ENCODE measurements at places on chromosomes 6 and 20. TPM values are rescaled to one million over a fixed set of nuclear protein-coding genes. Genes with fewer than 3 reads are reported as not detected.

RCAN2 gene
- total RNA-seq = 1.00 TPM

PBOV1 gene
- total RNA-seq = not detected

KCNK17 gene
- total RNA-seq = 0.12 TPM

HLA-DMA gene
- total RNA-seq = 16.2 TPM

ZNF217 gene
- 30.4 TPM for total RNA-seq

LRRC73 gene
- total RNA-seq = 0.20 TPM

DNA sequence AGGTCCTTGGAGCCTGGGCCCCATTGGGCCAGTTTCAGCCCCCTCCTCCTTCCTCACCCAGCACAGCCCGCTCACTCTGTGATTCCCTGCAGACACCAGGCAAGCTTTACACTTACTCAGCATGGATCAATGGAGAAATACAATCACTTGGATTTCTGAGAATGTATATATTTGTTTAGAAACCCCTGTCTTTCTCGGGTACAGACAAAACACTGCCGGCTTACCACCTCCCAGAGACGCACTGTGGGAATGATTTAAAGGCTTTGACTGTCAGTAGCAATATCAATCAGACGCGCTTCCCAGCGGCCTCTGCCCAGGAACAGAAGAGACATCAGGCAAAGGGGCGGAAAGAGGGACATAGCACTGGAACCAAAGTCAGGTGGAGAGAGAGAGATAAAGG, 186.5 kb downstream of the MAFB start:
- no peak for ATAC-seq

GRCh38 chr6:168338777-168339176, 19.2 kb upstream of the DACT2 start:
- ATAC-seq = no peak

DNA sequence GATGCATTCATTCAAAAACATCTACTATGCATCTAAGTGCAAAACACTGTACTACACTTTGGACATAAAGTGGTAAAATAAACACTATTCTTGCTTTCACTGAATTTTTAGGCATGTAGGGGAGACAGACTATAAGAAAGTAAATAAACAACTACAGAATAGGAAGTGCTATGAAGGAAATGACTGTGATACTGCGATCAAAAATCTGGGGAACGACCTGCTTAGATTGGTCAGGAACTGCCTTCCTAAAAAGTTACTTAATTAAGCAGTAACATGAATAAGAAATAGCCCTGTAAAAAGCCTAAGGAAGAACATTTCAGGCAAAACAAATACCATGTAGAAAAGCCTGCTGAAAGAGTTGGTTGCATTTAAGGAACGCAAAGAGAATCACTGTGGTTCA, 50.6 kb downstream of the HACE1 start:
- no peak for ATAC-seq

GRCh38 chr6:37535428-37535758, 35.7 kb upstream of the CCDC167 start:
- ATAC-seq = no peak

DNA sequence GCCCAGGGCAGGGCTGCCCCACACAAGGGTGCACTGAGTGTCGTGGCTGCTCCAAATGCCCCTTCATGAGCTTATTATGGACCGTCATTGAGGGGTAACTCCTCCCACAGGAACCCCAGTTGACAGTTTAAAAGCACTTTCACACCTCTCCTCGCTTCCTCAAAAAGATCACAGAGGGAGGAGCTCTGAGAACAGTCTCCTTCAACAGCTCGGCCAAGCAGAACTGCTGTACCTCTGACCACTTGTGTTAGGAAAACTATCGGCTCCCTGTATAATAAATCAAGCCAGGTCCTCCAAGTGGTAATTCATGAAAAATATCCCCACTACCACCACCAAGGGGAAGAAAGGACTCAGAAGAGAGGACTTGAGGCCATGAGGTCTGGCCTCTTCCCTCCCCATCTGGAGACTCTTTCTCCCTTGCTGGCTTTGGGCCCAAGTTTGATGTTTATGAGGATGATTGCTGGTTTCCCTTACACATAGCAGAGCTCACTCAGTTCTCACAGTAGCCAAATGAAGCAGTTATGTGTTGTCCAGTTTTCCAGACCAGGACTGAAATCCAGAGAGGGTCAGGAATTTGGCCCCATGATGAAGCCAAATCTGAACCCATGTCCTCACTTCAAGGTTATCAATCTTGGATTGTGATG, 8.7 kb downstream of the SNX21 start:
- no peak for ATAC-seq

DNA sequence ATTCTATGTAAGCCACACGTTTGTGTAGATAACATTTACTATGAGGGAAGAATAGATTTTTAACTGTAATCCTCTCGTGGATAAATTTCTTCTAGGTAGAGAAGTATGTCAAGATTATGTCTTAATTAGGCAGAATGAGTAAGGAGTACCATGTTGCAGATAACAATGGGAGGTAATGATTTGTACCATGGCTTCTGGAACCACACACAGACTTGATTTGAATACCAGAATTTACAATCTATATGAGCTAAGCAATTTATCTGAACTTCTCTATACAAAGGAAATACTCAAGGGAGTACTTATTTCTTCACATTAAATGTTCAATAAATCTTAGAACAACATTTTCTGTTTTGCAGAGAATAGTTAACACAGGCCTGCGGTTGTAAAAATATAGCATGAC, 51.5 kb downstream of the RPS12 start:
- no peak for ATAC-seq

DNA sequence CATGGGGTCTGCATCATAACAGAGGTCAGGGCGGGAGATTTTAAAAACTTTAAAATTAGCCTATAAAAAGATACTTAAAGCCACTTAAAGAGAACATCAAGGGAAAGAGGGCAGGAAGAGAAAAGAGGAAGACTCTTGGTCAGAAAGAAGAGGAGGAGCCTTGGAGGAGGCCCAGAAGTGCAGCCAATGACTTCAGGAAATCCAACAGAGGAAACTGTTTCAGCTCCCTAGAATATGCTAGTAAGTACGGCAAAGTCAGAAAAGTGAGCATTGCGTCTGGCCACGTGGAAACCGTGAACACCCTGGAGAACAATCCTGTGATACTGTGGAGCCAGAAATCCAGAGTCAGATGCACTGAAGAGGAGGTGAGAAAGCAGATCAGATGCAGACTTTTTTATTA, 22.5 kb upstream of the NHSL1 start:
- no peak for ATAC-seq

- ATAC-seq = no peak
Measured at GRCh38 chr6:49782293-49782692, 4.8 kb downstream of the PGK2 start.

GRCh38 chr20:56616716-56617115, 12.4 kb upstream of the TFAP2C start:
- no peak for ATAC-seq
